NCI-H774 (cell line): ENCODE measurements at places on chromosomes 16 and 17.

GRCh38 chr17:37220607-37220953 lies 155.2 kb upstream of the C17orf78 start:
- no peak for DNase-seq

DNA sequence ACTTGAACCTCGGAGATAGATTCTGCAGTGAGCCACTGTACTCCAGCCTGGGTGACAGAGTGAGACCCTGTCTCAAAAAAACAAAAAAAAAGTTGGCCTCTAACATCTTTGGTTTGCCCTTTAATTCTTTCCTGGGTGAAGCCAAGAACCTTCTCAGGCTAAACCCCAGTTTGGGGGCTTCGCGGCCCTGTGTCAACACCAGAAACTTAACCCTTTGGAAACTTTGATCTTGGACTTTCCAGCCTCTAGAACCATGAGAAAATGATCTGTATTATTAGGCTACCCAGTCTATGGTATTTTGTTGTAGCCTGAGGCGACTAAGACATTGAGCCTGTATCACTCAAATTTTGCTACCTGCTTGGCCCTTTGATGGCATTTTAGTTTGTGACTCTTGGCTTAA lies 86.2 kb downstream of the CDC27 start:
- DNase-seq = no peak

DNA sequence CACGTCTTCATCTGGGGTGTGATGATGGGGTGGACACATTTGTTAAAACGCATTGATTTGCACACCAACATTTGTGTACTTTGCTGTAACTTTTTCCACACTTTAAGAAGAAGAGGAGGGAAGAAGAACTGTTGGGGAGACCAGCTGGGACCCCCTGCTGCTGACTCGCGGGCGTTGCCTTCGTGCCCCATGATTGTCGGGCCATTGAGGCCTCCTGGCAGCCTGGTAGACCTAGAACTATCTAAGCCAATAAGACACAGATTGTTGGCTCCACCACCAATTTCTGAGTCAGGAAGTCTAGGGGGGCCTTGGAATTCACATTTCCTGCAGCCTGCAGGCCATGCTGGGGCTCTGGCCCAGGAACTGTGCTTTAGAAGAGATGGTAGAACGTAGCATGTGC lies 105.5 kb downstream of the TNFRSF13B start:
- no peak for DNase-seq

DNA sequence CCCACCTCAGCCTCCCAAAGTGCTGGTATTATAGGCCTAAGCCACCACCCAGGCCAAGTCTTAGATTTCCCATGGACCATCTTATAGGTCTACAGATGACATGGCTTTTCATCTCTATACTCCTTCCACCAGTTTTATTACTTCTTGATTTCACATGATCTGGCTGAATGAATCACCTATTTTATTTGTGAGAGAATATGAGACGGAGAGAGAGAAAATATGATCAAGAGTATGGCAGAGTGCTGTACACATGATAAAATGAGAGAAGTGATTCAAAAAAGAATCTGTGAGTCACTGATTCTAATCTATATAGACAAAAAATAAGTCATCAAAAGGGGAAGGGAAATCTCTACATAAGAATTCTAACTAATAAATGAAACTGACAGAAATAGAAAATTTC lies 13.7 kb downstream of the ACSM1 start:
- no peak for DNase-seq

DNA sequence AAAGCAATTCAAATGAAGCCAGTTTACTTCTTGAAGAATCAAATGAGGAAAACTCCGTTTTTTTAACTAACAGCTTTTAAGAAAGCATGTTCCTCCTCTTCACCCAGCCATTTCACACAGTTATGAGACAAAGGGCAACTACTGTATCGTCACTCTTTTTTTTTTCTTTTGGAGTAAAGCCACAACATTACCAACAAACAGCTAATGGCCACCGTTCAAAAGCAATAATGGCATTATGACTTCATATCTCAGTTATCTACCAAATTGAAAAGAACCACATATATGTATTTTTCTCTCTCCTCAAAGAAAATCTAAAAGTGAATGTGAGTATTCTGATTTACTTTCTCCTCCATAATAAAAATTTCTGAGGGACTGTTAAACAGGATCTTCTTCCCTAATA lies 14.5 kb downstream of the GRB2 start:
- no peak for DNase-seq

DNA sequence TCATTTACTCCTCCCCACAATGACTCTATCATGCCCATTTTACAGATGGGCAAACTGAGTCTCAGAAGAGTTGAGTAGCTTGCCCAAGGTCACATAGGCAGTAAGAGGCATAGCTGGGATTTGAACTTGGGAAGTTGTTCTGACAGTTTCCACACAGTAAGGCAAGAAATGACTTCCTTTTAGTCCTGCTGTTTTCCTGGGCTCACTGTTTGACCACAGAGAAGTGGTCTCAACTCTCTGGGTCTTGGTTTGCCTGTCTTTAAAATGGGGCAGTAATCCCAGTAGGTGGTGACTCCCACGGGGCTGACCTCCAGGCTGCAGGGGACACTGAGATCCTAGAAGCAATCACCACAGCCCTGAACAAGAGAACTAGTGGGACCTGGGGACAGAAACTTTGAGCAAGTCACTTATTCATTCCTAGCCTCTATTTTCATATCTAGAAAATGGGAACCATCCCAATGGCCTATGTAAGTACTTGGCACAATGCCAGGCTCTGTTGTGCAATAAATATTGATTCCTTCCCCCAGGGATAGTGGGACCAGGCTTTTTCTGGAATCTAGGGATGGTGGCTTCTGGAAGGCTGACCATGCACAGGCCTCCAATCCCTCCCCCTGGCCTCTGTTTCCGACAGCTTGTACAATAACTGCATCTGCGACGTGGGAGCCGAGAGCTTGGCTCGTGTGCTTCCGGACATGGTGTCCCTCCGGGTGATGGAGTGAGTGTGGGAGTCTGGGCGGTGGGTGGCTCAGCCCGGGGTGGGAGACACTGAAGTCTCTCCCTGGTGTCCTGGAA lies 20.5 kb downstream of the DEXI start:
- DNase-seq = no peak

- no peak for DNase-seq
These were observed 7.8 kb downstream of the VPS4A start for GRCh38 chr16:69318911-69319289.
